ENCODE measurements at places on chromosomes 5 and 9. TPM values are rescaled to one million over a fixed set of nuclear protein-coding genes. Genes with fewer than 3 reads are reported as not detected.

Gene GLIPR2
- total RNA-seq = 43.8 TPM

Gene WNK2
- not detected for total RNA-seq

Gene PCDHGB6
- 3.1 TPM for total RNA-seq

Gene TSSK1B
- total RNA-seq = 0.09 TPM

Gene GRXCR2
- not detected for total RNA-seq

Gene LHFPL2
- total RNA-seq = 104 TPM

Gene RAD50
- total RNA-seq = 26.5 TPM

Gene DMXL1
- total RNA-seq = 33.7 TPM

Gene C5orf46
- not detected for total RNA-seq

Gene CEP78
- 4.8 TPM for total RNA-seq

Gene ITK
- total RNA-seq = under 0.01 TPM

Gene IRX2
- not detected for total RNA-seq

Gene IFNA2
- total RNA-seq = not detected

Gene NTRK2
- total RNA-seq = not detected

Gene RNF183
- total RNA-seq = not detected

Gene TUT7
- total RNA-seq = 32.0 TPM

Gene PAM
- total RNA-seq = 384 TPM

Gene ADRA1B
- 0.14 TPM for total RNA-seq

Gene GBGT1
- total RNA-seq = 7.8 TPM

Gene GDNF
- total RNA-seq = 0.65 TPM

Gene TIMD4
- total RNA-seq = not detected

Gene PRUNE2
- 9.2 TPM for total RNA-seq

Gene RABGAP1
- 35.0 TPM for total RNA-seq

Gene SH3RF2
- total RNA-seq = 0.28 TPM

Gene PAPPA
- total RNA-seq = 209 TPM

Gene SEMA4D
- 0.09 TPM for total RNA-seq

Gene PCDHA12
- total RNA-seq = 0.09 TPM

Gene MOB3B
- total RNA-seq = 0.14 TPM

Gene ARRDC3
- total RNA-seq = 90.1 TPM

Gene LCN6
- not detected for total RNA-seq

Gene ERAP2
- 35.6 TPM for total RNA-seq

Gene SLC36A2
- not detected for total RNA-seq

Gene ITGA1
- 40.2 TPM for total RNA-seq
